KG1 (cell line): ENCODE measurements at places on chromosomes 6 and 20.

GRCh38 chr6:166286839-166287271, 21.3 kb downstream of the PRR18 start:
- no peak for DNase-seq

- DNase-seq = no peak
Measured at GRCh38 chr6:104402572-104402971, 457.1 kb downstream of the HACE1 start.

DNA sequence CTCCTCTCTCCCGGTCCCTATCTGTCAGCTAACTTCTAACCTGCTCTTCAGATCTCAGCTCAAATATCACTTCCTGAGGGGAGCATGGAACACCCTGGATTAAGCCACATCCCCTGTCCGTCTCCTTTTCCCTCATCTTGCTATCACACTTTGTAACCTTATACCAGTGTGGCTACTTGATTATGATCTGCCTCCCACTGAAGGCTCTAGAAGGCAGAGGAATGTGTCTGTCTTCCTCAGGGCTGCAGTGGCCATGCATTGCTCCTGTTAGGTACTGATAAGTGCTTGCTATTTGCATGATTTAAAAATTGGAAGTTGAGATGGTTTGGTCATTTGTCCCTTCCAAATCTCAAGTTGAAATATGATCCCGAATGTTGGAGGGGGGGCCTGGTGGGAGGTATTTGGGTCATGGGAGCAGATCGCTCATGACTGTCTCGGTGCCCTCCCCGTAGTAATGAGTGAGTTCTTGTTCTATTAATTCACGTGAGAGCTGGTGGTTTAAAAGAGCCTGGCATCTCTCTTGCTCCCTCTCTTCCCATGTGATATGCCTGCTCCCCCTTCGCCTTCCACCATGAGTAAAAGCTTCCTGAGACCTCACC, 71.4 kb downstream of the PLCB4 start:
- no peak for DNase-seq

DNA sequence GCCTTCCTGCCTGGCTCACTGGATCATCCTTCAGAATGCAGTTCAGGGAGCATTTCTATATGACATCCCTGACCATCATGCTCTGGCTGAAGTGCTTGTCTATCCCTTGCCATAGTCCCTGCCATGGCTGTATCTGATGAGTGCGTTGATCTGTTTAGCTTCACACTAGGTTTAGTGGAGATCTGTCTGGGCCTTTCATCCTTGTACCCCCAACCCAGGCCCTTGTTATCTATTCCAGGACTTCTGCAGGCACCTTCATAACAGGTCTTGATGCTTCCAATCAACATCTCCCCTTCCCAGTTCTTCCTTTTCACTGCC, 102.4 kb downstream of the QRSL1 start:
- DNase-seq = no peak

- peak; percentile 8 for DNase-seq
Measured at GRCh38 chr6:68252632-68253031, 382.4 kb upstream of the ADGRB3 start.
